ENCODE measurements at places on chromosomes 12 and 14.

- no peak overlapping the region for H3K27ac ChIP-seq
- H3K27me3 ChIP-seq, result no peaks in the 10 kb centered on the region
- no peaks in the 10 kb centered on the region for H3K36me3 ChIP-seq
- no peak for DNase-seq
Observed at GRCh38 chr14:72792051-72792788, 101.7 kb downstream of the DPF3 start.

- H3K36me3 ChIP-seq, result peaks cover 100% of the 10 kb centered on the region
- H3K4me1 ChIP-seq, result no peaks in the 10 kb centered on the region
- H3K27ac ChIP-seq, result no peak overlapping the region
- H3K4me3 ChIP-seq, result no peak overlapping the region
Observed at GRCh38 chr12:56351325-56351724, 8.6 kb downstream of the STAT2 start.

DNA sequence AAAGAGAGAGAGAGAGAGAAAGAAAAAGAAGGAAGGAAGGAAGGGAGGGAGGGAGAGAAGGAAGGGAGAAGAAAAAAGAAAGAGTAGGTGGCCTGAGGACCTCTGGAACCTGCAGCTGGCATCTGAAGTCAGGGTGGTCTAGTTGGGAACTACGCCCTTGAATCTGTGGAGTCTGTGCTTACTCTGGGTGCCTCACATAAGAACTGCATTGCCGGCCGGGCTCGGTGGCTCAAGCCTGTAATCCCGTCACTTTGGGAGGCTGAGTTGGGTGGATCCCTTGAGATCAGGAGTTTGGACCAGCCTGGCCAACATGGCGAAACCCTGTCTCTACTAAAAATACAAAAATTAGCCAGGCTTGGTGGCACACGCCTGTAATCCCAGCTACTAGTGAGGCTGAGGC, 10.0 kb upstream of the NRDE2 start:
- no peak overlapping the region for H3K4me3 ChIP-seq
- no peaks in the 10 kb centered on the region for H3K36me3 ChIP-seq
- no peak for DNase-seq

DNA sequence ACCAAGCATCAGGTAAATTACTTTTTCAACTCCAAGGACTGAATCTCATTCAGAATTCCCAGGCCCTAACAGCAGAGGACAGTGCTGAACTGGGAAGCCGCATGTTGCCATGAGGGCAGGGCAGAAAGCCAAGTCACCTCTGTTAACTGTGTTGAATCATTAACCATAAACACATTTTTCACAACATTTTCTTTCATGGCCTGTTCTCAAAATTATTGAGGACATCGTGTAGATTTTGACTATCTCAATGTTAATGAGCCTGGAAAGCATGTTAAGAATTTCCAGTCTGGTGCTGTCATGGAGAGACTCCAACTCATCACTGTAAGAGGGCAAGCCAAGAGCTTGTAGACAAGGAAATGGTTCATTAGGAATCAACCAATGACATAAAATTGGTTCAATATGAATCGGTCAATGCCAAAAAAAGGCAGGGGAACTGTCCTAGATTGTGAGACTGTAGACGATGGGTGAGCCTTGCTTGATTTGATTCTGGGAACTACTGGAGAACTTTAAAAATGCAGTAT, 33.7 kb downstream of the CPM start:
- H3K4me3 ChIP-seq, result no peak overlapping the region
- no peak overlapping the region for H3K27ac ChIP-seq
- peaks cover 31% of the 10 kb centered on the region for H3K4me1 ChIP-seq
- peaks cover 14% of the 10 kb centered on the region for H3K36me3 ChIP-seq
- DNase-seq, result peak; percentile 49
- H3K27me3 ChIP-seq, result no peaks in the 10 kb centered on the region

DNA sequence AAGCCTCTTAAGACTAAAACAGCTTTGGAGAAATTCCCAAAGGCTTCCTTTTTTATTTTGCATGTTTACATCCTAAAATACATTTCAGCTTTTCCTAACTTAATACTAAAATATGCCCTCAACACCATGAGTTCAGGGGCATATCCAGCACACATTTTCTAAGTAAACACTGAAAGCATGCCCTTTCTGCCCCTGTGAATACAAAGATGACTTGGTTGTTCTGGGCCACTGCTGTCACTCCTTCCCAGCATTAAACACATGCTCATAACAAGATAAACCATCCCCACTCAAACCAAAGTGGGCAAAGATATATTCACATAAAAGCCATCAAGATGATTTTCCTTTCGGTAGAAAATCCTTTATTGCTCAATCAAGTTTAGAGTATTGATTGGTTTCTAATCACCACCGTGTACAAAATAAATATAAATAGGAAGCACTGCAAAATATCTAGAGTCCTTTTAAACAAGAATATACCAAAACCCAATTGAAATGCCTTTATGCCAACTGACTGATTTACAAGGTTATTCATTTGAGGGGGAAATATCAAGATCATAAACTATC, 1.9 kb downstream of the CCNB1IP1 start:
- peaks cover 8% of the 10 kb centered on the region for H3K36me3 ChIP-seq
- H3K27ac ChIP-seq, result no peak overlapping the region
- H3K4me3 ChIP-seq, result no peak overlapping the region
- H3K27me3 ChIP-seq, result no peaks in the 10 kb centered on the region
- H3K4me1 ChIP-seq, result peaks cover 25% of the 10 kb centered on the region
- no peak for DNase-seq

GRCh38 chr12:77893918-77894317, 63.2 kb downstream of the NAV3 start:
- DNase-seq, result no peak
- H3K27me3 ChIP-seq, result no peaks in the 10 kb centered on the region
- no peaks in the 10 kb centered on the region for H3K4me1 ChIP-seq
- no peak overlapping the region for H3K4me3 ChIP-seq

- H3K27me3 ChIP-seq, result peaks cover 25% of the 10 kb centered on the region
- DNase-seq, result no peak
- H3K27ac ChIP-seq, result no peak overlapping the region
- no peaks in the 10 kb centered on the region for H3K36me3 ChIP-seq
- no peak overlapping the region for H3K4me3 ChIP-seq
Observed at GRCh38 chr14:70086685-70087379, 101.9 kb downstream of the SLC8A3 start.

- H3K27ac ChIP-seq, result no peak overlapping the region
- no peaks in the 10 kb centered on the region for H3K36me3 ChIP-seq
- no peak for DNase-seq
- no peaks in the 10 kb centered on the region for H3K27me3 ChIP-seq
- peaks cover 18% of the 10 kb centered on the region for H3K4me1 ChIP-seq
- H3K4me3 ChIP-seq, result no peak overlapping the region
Observed at GRCh38 chr12:46442738-46443137, 70.2 kb upstream of the SLC38A2 start.

DNA sequence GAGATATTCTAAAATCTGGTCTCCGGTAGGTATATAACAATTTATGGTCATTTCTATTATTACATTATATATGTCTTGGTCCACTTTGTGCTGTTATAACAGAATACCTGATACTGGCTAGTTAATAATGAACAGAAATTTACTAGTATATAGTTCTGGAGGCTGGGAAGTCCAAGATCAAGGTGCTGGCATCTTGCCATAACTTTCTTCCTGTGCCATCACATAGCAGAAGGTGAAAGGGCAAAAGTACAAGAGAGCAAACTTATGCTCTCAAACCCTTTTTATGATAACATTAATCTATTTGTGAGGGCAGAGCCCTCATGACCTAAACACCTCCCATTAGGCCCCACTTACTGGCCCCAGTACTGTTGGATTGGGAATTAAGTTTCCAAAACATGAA, 17.9 kb upstream of the BATF start:
- H3K36me3 ChIP-seq, result no peaks in the 10 kb centered on the region
- no peak overlapping the region for H3K4me3 ChIP-seq
- H3K27ac ChIP-seq, result no peak overlapping the region
- H3K4me1 ChIP-seq, result no peaks in the 10 kb centered on the region
- H3K27me3 ChIP-seq, result no peaks in the 10 kb centered on the region

- no peak overlapping the region for H3K4me3 ChIP-seq
- no peaks in the 10 kb centered on the region for H3K36me3 ChIP-seq
- no peak for DNase-seq
- no peak overlapping the region for H3K27ac ChIP-seq
- no peaks in the 10 kb centered on the region for H3K27me3 ChIP-seq
Observed at GRCh38 chr12:47913081-47913480, 8.3 kb upstream of the VDR start.

- H3K27me3 ChIP-seq, result no peaks in the 10 kb centered on the region
- DNase-seq, result no peak
- no peaks in the 10 kb centered on the region for H3K36me3 ChIP-seq
- no peak overlapping the region for H3K27ac ChIP-seq
- no peaks in the 10 kb centered on the region for H3K4me1 ChIP-seq
Observed at GRCh38 chr14:23446291-23446851, 10.9 kb upstream of the MYH7 start.

GRCh38 chr14:58871573-58871972, 233.8 kb downstream of the DACT1 start:
- H3K4me3 ChIP-seq, result no peak overlapping the region
- H3K27ac ChIP-seq, result no peak overlapping the region
- no peak for DNase-seq

- no peak overlapping the region for H3K4me3 ChIP-seq
- no peaks in the 10 kb centered on the region for H3K27me3 ChIP-seq
- H3K4me1 ChIP-seq, result no peaks in the 10 kb centered on the region
Observed at GRCh38 chr14:42001431-42001830, 394.8 kb downstream of the LRFN5 start.

- H3K27ac ChIP-seq, result no peak overlapping the region
- DNase-seq, result no peak
- H3K4me1 ChIP-seq, result peaks cover 16% of the 10 kb centered on the region
- no peaks in the 10 kb centered on the region for H3K36me3 ChIP-seq
- H3K27me3 ChIP-seq, result no peaks in the 10 kb centered on the region
Observed at GRCh38 chr12:15196221-15196620, 25.0 kb downstream of the RERG start.

DNA sequence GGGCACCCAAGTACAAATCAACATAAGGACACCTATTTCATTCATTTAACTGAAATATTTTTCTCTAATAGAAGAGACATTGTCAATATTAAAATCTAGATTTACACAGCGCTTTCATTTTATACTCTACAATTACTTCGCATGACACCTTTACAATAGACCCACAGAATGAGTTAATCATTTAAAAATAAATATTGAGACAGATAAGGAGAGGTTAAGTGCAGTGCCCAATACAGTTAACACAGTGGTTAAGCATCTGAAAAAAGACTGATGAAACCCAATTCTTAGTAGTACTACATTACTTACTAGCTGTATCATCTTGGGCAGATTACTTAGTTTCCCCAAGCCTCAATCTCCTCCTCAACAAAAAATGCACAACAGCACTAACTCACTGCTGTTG, 116.2 kb downstream of the DENND5B start:
- H3K4me3 ChIP-seq, result no peak overlapping the region
- H3K27ac ChIP-seq, result no peak overlapping the region
- no peaks in the 10 kb centered on the region for H3K27me3 ChIP-seq
- no peaks in the 10 kb centered on the region for H3K36me3 ChIP-seq
- no peak for DNase-seq

DNA sequence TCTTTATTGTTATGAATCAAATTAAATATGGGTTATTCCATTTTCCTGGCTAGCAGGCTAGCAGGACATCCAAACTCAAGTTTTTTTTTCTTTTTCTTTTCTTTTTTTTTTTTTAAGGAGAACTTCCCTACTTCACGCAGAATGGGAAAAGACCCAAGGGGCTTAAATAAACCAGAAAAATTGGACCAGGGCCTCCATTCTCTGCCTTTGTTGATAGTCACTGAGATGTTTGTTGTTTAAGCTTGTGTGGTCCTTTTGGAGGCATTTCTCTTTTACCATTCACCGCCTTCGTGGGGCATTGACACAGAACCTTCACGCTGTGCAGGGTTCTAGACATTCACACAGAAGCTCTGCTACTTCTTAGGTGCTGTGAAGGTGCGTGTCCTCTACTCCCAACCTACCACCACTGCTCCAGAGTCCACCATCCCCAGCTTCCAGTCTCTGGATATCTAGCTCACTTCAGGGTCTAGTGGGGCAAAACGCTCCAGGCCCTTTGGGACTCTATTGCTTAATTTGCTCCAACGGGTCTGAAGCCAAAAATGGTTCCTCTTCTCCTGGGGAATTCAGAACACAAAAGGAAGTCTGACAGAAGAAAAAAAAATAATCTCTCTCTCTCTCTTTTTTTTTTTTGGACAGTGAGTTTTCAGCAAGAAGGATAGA, 301.3 kb downstream of the AEBP2 start:
- H3K36me3 ChIP-seq, result no peaks in the 10 kb centered on the region
- H3K27me3 ChIP-seq, result no peaks in the 10 kb centered on the region
- no peak overlapping the region for H3K27ac ChIP-seq
- H3K4me3 ChIP-seq, result no peak overlapping the region

- peak overlapping the region; percentile 97 for H3K27ac ChIP-seq
- no peaks in the 10 kb centered on the region for H3K36me3 ChIP-seq
- peak overlapping the region; percentile 72 for H3K4me3 ChIP-seq
- H3K27me3 ChIP-seq, result no peaks in the 10 kb centered on the region
- peak; percentile 86 for DNase-seq
Observed at GRCh38 chr12:47819138-47819895, 386 bp downstream of the HDAC7 start.

DNA sequence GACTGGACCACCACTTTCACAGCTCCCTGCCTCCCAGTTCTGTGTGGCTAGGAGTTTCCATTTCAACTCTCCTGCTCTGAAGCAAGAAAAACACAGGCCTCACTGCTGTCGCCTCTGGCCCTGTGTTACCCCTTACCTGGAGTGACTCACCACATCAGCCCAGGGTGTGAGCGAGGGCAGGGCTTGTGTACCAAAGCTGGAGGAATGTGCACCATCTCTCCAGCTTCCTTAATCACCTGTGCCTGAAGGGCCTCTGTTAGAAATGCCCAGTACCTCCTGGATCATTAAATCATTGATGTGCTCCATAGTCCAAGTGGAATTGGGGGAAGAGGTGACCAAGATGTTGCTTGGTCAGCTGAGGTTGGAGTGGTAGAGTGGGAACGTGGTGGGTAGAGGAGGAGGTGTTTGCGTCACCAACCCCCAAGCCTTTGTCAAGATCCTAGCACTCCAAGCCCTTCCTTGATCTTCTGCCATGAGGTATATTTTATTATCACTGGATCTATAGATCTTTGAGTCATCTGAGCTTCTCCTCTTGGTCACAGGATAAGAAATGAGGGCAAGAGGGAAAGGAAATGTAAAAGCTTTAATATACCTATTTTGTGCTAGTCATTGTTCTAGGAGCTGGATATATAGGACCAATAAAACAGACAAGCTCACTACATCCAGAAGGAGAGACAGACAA, 51.3 kb downstream of the SSPN start:
- H3K4me1 ChIP-seq, result no peaks in the 10 kb centered on the region
- no peak overlapping the region for H3K4me3 ChIP-seq
- no peaks in the 10 kb centered on the region for H3K36me3 ChIP-seq
- H3K27ac ChIP-seq, result no peak overlapping the region

DNA sequence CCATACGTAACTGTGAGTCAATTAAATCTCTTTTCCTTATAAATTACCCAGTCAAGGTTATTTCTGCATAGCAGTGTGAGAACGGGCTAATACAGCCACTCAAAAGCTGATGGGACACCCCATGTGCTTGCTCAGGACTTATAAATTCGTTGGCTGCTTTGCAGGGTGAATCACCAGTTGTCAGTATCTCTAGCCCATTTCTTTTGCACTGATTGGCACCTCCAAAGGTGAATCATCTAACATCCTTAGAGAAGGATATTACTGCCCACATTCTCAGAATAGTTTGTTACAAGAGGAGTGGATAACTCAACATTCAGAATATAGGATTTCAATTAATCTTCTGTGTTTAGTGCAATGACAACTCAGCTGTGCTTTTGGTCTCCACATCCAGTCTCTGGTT, 601.5 kb downstream of the KCNH5 start:
- H3K4me1 ChIP-seq, result no peaks in the 10 kb centered on the region
- no peak overlapping the region for H3K27ac ChIP-seq
- no peaks in the 10 kb centered on the region for H3K27me3 ChIP-seq
- H3K4me3 ChIP-seq, result no peak overlapping the region
- no peak for DNase-seq
